Activated effector memory CD4-positive, alpha-beta T cell treated with Interleukin-2 at 50 U/mL for 16 hours (primary cell): ENCODE measurements at places on chromosomes 7 and 10.

- no peak for DNase-seq
Observed at GRCh38 chr10:13496931-13497330, 31.9 kb downstream of the BEND7 start.

- no peak for DNase-seq
Observed at GRCh38 chr10:48400850-48401220, 94.4 kb downstream of the MAPK8 start.

GRCh38 chr10:87544721-87545120 is 40.0 kb downstream of the MINPP1 start:
- DNase-seq = no peak

DNA sequence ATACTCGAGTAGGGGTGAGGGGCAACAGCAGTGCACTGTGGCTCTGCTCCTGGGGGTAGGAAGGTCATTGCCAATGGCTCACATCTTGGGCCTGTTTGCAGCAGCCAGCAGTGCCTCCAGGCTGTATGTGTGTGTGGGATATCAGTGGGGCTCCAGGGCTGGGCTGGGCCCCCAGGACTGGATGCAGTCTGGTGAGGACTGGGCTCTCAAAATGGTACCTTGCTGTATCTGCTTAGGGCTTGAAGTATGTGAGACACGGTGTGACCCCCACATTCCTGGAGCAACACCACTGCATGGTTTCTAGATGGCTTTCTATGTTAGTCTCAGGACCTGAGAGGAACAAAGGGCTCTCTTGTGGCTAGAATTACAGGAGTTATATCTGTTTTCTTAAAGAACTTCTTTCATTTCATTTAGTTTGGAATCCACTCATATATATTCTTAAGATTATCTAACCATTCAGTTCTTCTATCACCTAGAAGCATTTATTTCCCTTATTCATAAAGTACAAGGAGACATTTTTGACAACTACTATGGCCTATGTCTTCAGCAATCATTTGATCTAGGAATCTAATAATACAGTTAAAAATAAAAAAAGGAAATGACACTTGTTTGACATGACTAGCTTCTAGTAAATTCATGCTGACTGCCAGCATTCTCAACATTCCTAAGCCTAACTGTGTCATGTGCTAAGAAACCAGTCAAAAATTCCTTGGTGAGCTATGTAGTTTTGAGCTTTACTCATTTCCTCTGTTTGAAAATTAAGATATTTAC is 443.2 kb upstream of the SEMA3A start:
- DNase-seq = no peak

GRCh38 chr10:71268758-71269157 is 50.3 kb upstream of the SLC29A3 start:
- DNase-seq = no peak

DNA sequence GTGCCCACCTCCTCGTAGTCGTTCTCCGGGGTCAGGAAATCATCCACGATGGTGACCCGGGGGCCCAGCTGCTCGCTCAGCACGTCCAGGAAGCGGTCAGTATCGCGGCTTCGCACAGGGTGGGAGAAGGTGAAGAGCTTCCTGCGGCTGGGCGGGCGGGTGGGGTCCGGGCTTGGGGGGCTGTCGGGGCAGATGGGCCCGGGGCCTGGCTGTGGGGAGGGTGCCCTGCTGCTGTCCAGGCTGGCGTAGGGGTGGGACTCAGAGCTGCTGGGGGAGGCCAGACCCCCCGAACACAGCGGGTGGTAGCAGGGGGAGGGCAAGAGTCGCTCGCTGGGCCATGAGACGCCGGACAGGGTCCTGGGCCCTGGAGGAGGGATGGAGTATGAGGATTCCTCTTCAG is 42.3 kb downstream of the GRID2IP start:
- DNase-seq = no peak

- no peak for DNase-seq
Observed at GRCh38 chr10:11243425-11244222, 226.0 kb downstream of the CELF2 start.

GRCh38 chr10:108399465-108399864 is 1235.0 kb upstream of the SORCS1 start:
- DNase-seq = no peak

GRCh38 chr10:78634389-78634815 is 434.4 kb upstream of the ZMIZ1 start:
- no peak for DNase-seq

- DNase-seq = no peak
Observed at GRCh38 chr10:3727268-3727667, 57.7 kb downstream of the KLF6 start.

DNA sequence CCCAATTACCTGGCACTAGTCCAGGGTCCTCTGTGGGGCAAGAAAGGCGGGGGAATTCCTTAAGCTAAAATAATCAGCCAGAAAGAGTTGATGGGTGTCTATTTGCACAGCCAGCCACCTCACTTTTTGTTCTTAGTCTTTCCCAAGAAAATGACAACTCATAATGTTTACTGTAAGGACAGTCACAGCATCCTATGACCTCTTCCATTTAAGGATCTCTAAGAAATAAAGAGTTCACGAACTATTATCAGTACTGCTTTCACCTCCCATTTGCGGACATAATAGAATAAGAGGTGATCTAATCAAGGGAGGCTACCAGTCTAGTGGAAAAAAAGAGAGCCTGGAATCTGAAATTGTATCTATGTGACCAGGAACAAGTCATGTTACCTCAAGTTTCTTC is 72.4 kb upstream of the LRRC17 start:
- DNase-seq = no peak

GRCh38 chr7:29447828-29448227 is 115.8 kb upstream of the PRR15 start:
- no peak for DNase-seq

DNA sequence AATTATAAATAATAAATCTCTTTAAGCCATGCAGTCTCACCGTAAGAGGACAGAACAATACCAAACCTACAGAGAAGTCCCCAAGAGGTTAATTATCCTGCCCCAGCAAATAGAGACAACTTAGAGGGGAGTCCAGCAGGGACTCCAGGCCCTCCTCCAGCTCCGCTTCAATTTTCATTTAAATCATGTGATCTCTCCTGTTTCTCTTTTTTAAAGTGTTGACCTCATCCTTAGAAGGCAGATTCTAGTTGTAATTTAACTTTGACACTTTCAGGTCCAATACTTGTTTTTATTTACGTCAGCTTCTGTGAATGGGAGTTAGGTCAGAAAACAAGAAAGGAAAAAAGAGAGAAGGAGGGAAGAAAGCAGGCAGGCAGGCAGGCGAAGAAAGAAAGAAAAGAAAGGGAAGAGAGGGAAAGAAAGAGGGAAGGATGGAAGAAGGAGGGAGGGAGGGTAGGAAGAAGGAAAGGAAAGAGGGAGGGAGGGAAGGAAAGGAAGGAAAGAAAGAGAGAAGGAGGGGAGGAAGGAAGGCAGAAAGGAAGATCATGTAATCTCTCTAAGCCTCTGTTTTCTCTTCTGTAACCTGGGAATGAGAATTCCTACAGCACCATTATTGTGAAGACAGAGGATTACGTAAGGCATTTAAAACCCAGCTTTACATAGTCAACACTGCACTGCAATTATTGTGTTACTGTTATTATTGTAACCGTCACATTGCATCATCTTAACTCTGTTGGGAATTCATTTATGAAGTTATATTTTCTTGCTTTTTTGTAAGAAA is 227.7 kb downstream of the SKIDA1 start:
- no peak for DNase-seq
